ENCODE measurements at places on chromosomes 5 and 9. TPM values are rescaled to one million over a fixed set of nuclear protein-coding genes. Genes with fewer than 3 reads are reported as not detected.

- no peak for DNase-seq
These were observed 739.3 kb upstream of the ZNF608 start for GRCh38 chr5:125485771-125486170.

DNA sequence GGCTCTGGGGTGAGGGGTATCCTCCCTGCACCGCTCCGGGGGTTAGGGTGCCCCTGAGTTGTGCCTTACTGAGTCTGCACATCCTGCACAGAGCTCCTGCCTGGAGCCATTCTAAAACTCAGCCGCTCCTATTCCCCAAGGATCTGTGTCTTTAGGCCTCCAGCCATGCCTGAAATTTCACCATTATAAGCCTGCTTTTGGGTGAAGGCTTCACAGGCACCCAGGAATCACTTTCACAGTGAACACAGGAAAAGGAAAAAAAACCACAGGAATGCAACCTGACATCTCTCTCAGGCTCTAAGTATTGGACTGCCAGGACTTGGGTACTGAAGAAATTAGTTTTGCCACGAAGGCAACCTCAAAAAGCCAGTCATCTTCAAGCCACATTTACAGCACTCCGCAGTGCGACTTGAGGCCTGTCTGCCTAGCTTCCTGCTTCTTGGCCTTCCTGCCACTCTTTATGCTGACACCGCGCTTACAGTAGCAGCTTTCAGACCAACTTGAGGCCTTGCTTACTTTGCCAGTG lies 30.9 kb downstream of the GALNT10 start:
- no peak for DNase-seq

DNA sequence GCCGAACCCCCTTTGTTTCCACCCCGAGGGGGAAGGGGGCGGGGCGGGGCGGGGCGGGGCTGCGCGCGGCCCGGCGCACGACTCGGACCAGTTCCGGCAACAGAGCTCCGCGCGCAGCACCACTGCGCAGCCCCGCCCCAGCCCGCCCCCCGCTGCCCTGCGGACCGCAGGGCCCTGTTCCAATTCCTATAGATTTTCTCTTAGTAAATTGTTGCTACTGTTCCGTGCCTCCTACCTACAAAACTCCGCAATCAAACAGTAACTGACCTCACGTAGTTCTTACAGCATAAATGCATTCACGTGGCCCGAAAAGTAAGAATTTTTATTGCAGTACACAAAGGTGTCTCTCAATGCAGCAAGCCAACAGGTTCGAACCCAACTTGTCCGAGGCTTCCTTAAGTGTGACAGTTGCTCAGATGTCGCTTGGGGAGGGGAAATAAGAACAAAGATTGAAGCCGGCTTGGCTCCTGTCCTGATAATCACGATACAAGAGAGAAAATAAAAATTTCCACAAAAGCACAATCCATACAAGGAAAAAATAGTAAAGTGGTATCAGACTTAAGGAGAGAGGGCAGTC lies 1.2 kb upstream of the RNF38 start:
- DNase-seq = no peak

DNA sequence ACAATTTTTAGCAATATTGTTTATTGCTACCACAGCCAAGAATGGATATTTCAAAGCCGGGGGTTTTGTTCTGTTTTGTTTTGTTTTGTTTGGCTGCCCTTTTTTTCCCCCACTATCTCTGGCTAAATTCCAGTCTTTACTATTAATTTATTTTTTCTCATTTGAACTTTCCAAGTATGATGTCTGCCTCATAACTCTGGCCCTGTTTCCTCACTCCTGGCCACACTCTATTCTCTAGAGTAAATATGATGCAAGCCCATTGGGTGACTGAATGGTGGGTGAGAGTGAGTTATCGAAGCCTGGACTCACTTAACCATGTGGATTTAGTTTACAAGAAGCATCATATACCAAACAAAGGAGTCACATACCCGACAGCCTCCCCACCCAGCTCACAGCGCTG lies 41.9 kb downstream of the WDR36 start:
- DNase-seq = no peak

PLAC8L1 gene
- total RNA-seq = 1.5 TPM

Measured in mesenteric fat pad (tissue), 1 donor.